ENCODE measurements at places on chromosomes 7 and 10.

GRCh38 chr10:113095419-113096127, 145.5 kb downstream of the TCF7L2 start:
- no peak for DNase-seq

- DNase-seq: no peak
These were observed 51.9 kb downstream of the TNS3 start for GRCh38 chr7:47529826-47530555.

- no peak for DNase-seq
These were observed 188.0 kb downstream of the PPP1R9A start for GRCh38 chr7:95095259-95095965.

GRCh38 chr10:89959433-89960110, 258.2 kb downstream of the KIF20B start:
- no peak for DNase-seq

DNA sequence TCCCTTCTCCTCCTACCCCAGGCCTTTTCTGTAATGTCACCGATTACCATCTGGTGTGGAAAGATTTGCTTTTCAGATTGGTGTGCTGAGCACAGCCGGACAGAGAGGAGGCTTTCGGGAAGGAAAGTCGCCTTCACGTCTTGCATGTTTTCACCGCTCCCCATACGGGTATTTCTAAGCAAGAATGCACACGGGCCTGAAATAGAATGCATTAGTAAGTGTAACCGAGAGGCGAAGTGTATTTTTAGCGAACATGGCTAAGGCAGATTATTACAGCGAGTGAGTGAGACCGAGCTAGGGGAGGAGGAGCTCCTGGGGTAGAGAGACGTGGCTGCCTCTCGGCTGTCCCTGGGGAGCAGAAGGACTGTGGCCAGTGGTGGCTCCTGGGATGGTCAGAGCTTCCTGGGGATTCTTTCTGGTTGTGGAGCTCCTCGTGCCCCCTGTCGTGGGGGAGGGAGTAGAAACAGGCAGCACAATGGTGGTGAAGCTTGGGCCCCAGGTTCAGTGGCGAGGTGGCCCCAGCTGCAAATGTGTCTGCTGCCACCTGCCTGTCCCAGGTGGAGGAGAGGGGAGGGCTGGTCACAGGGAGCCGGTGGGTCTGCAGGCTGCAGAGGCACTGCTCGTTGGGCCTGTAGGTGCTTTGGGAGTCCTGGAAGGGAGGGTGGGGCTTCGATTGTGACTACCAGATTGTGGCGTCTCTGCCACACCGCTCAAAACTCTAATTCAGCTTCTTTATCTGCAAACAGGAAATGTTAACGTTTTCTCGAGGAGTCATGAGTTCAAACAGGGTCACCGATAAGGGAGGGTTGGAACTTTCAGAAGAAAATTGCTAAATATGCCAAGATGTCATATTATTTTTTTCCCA, 135.8 kb downstream of the CAMK1D start:
- DNase-seq: no peak

- no peak for DNase-seq
These were observed 7.3 kb downstream of the FGFBP3 start for GRCh38 chr10:91901784-91902677.

DNA sequence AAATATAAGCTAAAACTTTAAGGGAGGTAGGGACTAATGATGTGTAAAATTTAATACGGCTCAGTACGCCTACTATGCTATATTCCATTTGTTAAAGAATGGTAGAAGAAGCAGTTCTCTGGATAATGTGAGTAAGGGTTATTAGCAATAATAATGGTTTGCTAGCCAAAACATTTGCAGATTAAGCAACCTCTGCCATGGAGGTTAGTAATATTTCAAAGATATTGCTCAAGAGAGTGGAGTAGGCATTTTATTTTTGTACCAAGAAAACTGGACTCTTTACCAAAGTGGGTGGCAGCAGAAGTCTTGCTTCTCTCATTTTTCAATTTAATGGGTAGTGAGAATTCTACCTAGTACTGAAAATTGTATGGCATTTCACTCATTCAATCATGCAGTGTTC, 158.9 kb upstream of the TMEM106B start:
- no peak for DNase-seq

DNA sequence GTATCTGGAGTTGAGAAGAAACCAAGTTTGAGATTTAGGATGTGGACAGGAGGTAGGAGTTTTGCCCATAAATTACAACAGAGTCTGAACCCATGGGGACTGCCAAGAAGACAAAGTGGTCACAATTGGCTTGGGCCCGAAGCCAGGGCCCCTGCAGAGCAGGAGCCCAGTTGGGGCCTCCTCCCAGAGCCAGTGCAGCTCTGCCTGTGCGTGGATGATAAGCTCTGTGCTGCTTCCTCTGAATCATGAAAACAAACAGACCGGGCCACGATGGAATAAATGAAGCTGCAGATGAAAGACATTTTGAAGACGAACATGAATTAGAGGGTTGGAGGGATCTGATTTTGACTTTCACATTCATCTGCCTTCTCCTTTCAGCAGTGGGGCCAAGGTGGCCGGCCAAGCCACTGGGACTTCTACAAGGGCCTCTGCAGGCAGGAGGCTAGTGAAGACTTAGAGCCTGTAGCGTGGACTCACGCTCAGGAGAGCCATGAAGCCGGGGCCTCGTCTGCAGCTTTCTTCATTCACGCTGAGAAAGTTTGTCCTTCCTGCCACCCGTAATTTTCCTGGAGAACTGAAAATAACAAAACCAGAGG, 156.8 kb upstream of the LYZL1 start:
- DNase-seq: no peak

DNA sequence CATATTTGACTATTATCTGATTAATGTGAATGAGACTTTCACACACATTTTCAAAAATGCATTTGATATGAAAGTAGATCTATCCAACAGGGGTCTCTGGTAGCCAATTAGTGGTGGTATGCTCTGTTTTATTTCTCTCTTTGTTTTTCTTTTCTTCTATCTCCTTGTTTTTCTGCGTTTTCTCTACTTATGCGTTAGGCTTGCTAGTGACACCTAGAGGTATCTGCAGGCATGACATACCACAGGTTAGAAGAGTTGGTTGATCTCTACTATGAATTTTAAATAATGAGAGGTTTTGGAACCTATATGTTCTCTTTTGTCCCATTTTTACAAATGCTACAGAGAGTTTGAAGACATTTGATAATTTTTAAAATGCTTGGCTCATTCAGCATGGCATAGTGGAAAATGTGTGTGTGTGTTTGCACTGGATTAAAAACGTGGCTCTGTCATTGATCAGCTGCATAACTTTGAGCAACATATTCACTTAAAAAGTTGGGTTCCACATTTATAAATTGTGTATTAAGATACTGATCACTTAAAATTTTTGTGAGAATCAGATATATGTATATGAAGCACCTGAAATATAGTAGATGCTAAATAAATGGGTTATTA, 28.1 kb upstream of the PLXDC2 start:
- no peak for DNase-seq

GRCh38 chr7:84245835-84246234, 51.2 kb upstream of the SEMA3A start:
- DNase-seq: no peak

- DNase-seq: no peak
These were observed 86.2 kb downstream of the ZNF365 start for GRCh38 chr10:62460393-62460792.

DNA sequence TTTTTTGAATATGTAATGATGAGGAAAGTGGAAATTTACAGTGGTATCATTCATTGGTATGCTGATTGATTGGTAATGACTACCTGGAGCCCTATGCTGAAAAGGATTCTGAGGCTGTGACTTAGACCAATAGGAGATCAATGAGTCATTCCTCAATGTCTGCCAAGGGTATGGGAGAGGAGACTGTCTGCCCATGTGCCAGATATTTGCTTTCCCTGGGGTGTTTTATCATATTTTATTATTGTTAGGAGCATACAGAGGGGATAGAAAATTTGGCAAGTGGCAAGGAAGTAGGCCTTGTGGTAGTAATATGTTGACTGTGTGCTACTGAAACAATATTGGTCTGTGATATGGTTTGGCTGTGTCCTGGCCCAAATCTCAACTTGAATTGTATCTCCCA, 54.8 kb downstream of the ASAH2B start:
- DNase-seq: no peak

- no peak for DNase-seq
These were observed 127.2 kb upstream of the RSU1 start for GRCh38 chr10:16944402-16944801.

DNA sequence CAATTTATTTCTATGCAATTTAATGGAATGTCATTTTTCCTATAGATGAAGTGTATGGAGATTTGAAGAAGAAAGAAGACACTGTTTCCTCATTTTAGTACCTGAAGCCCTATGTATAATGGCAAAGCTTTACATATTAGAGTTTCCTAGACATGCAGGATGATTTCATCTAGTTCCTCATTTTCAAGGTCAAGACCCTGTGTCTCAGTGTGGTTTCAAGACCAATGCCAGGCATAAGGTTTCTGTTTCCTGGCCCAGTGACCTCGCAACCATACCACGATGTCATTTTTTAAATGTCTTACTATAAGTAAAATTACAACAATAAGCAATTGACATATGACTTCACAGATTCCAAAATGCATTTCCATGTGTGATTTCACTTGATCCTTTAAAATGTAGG, 336.5 kb upstream of the PRKCQ start:
- no peak for DNase-seq

DNA sequence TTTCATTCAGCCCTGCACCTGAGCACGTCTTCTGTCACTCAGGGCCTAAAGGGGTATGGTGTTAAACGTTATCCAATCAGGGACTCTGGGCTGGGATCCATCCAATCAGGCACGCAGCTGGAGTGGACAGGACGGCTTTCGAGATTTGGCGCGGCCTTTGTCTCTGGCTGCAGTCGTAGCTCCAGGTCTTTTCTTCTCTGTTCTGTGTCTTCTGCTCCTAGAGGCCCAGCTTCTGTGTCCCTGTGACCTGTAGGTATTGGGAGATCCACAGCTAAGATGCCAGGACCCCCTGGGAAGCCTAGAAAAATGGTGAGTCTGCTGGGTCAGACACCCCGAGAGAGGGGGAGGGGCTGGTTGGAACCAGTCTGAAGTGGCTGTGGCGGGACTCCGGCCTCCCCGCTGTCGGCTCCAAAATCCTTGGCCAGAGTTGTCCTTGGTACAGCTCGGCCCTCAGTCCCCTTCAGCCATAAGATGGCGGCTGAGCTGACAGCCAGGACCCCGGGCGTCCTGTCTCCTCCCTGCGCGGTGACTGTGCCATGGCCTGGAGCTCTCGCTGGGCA, 11.7 kb upstream of the ZNF680 start:
- DNase-seq: no peak

GRCh38 chr7:37781156-37781555, 67.2 kb upstream of the NME8 start:
- DNase-seq: no peak

GRCh38 chr7:131741446-131741845, 185.0 kb upstream of the PODXL start:
- DNase-seq: no peak

DNA sequence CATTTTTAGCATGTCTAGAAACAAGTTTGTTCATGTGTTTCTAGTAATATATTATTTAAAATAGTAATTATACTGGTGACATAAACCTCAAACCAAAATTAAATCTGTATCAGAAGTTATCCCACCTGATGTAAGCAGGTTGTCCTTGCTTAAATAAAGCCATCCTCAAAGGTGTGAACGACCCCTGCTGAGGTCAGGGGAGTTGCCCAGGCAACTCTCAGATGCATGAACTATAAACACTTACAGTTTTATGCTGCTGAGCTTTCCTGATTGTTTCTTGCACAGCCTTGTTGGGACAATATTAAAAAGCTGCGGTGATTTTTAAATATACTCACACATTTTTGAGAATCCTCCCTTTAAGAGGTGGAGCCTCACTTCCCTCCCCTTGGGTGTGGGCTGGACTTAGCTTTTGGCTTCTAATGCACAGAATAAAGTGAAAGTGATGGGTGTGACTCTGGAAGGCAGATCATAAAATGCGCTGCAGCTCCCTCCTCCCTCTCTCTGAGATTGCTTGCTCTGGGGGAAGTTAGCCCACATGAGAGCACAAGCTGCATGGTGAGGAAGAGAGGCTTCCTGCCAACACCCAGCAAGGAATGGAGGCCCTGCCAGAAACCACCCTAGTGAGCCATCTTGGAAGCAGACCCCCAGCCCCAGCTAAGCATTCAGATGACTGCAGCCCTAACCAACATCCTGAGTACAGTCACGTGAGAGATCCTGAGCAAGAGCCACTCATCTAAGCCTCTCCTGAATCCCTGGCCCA, 152.7 kb downstream of the SKIDA1 start:
- DNase-seq: no peak

DNA sequence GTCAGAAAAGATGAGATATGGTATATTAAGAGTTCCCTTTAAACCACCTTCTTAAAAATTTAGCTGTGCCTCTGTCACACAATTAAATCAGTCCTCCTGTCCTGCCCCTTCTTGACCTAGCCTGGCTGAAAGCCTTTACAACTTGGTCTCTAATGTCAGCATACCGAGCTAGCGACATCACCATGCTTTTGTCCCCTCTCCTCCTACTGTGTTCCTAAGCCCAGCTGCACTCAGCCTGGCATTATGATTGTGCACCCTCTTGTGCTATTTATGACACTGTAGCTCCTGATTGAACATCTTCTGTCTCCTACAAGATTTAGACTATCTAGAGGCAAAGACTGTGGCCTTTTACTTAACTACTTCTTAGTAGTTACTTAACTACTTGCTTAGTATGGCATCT, 29.2 kb downstream of the TDRD1 start:
- no peak for DNase-seq

DNA sequence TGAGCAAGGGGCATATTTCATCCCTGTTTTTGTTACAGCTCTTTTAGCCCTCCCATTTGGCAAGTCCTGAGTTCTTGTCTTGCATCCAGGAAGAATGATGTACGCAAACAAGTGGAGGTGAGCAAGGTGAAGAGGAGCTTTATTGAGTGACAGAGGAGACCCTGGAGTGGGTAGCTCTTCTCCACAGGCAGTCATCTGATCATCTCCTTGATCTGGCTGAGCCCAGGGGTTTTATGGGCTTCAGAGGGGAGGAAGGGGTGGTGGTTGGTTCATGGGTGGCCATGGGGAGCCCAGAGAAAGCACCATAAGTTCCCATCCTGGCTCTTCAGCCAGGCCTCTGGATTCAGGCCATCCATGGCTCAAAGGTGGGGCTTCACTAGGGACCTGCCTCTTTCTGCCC, 21.9 kb downstream of the STEAP1 start:
- DNase-seq: no peak

DNA sequence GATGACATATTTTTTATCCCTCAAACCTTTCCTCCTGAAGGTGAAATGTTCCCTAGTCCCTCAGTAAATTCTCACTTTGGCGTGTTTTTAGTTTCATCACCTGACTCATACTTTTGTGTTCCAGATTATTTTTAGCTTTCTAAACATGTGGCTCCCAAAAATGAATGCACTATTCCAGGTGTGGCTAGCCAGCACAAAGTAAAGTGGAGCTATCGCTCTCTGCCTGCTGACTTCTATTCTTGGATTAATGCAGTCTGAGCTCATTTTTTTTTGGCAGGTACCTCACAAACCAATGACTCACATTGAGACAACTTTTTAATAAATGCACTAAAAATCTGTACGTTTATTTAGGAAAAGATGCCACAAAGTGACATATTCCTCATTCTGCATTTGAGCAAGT, 58.8 kb upstream of the LANCL2 start:
- no peak for DNase-seq

DNA sequence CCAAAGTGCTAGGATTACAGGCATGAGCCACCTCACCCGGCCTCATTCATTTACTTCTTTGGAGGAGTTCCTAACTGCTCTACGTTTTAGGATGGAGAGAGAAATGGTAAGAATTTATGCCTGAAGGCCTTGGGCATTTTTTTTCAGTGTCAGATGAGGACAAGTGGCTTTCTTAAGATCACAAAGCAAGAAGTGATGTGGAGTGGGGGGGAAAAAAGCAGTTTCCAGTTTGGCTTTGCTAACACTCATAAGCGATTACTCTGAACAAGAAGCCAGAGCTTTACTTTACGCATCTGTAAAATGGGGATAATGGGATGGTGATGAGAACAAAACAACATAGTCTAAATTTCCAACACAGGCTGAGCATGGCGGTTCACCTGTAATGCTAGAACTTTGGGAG, 2.6 kb upstream of the PPIA start:
- no peak for DNase-seq

Measured in effector CD8-positive, alpha-beta T cell (primary cell).